ENCODE measurements at places on chromosomes 1 and 21. TPM values are rescaled to one million over a fixed set of nuclear protein-coding genes. Genes with fewer than 3 reads are reported as not detected.

DNA sequence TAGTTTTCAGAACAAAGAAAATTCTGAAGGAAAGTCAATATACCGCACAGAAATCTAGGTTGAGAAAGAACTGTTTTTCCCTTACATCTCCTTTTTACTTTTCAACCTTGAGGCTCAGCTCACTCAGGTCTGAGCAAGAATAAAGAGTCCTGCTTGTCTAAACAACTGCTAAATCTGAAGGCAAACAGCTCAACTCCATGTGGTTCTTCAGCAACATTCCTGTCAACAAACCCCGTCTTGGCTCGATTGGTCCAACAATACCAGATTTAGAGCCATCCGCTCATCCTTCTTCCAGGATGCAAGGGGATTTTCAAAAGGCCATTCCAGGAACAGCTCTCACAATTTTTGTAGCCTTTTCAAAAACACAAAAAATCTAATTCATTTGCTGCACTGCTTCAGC lies 119.8 kb downstream of the HLCS start:
- no peak for DNase-seq

DNA sequence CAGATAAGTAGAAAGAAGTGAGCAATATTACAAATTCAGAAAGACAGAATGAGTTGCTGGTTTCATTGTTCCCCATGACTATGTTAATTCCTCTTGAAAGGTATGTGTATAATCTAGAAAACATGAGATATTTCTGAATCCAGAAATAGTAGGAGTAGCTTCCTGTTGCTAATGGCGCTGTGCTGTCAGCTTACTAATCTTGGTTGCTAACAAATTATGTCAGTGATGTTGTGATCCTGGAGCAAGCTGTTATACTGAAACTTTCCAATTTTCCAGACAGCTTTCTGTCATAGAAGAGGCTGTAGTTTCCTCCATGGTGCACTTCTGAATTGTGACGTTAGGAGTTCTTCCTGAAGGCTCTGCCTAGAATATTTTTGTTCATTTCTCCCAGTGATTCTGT lies 372.3 kb downstream of the USP25 start:
- DNase-seq: no peak

GRCh38 chr1:50426108-50426700 lies 3.0 kb upstream of the DMRTA2 start:
- no peak for DNase-seq

DNA sequence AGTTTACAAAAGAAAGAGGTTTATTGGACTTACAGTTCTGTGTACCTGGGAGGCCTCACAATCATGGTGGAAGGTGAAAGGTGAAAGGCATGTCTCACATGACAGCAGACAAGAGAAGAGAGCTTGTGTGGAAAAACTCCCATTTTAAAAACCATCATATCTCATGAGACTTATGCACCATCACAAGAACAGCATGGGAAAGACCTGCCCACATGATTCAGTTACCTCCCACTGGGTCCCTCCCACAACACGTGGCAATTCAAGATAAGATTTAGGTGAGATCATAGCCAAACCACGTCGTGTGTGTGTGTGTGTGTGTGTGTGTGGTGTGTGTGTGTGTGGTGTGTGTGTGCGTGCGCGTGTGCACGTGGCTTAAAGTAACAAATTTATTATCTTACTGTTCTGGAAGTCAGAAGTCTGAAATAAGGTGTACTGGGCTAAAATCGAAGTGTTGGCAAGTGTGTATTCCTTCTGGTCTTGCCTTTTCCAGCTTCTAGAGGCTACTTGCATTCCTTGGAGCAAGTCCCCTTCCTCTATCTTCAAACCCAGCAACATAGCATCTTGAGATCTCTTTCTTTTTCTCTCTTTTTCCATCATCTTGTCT lies 48.1 kb upstream of the MPC2 start:
- DNase-seq: no peak

The CCDC181 gene
- 11.1 TPM for polyA plus RNA-seq

The BGLAP gene
- polyA plus RNA-seq: 4.8 TPM

All from left kidney (tissue), 8 donors.